DMS153 (cell line): ENCODE measurements at places on chromosomes 12 and 14.

DNA sequence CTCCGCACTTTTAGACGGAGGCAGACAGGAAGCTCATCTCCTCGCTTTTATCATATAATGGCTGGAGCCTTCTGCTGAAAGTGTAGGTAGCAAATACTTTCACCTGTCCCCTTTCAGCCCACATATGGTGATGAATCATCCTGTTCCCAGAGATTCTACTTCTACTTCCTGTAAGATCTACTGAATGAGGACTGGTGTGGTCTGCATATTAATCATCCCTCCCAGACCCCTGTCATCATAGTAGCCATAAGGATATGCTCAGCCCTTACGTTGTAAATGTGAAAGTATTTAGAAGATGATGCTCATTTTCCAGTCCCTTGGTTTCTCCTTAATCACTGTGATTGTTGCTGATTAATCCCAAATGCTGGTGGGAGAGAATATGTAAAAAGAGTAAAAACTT, 268.2 kb upstream of the GRIP1 start:
- DNase-seq = no peak

DNA sequence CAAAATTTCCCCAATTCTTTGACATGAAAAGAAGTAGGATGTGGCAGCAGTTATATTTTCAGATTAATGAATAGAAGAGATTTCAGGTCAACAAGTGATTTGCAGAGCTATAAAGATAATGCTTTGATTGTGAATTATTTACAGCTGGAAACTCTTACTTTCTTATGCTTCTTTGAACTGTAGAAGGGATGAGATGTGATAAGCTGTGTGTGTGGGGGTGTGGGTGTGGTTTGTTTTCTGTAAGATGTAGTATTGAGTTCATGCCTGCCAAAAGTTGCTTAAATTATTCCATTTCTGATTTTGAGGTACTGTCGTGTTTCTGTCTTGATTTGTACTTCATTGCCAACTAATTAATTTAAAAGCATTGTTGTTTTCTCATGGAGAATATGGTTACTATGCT, 22.7 kb downstream of the AEBP2 start:
- no peak for DNase-seq

GRCh38 chr12:22473212-22473611, 71.1 kb downstream of the C2CD5 start:
- no peak for DNase-seq

- DNase-seq = no peak
These were observed 39.4 kb downstream of the SH2B3 start for GRCh38 chr12:111444925-111445725.

DNA sequence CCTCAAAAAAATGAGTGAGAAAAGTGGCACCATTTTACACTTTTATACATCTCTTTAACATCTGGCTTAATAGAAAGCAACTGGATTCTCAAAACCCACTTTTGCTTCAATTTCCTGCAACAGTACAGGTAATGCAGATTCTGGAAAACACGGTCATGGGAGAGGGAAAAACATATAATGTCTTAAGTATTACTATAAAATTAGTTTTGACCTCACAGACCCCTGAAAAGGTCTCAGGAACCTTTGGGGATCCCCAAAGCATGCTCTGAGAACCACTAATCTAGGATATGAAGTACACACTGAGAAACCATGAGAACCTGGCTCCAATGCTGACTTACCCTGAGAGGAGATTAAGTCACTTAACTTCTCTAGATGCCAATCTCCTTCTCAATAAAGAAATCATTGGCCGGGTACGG, 64.7 kb downstream of the PPP2R5E start:
- DNase-seq = no peak

DNA sequence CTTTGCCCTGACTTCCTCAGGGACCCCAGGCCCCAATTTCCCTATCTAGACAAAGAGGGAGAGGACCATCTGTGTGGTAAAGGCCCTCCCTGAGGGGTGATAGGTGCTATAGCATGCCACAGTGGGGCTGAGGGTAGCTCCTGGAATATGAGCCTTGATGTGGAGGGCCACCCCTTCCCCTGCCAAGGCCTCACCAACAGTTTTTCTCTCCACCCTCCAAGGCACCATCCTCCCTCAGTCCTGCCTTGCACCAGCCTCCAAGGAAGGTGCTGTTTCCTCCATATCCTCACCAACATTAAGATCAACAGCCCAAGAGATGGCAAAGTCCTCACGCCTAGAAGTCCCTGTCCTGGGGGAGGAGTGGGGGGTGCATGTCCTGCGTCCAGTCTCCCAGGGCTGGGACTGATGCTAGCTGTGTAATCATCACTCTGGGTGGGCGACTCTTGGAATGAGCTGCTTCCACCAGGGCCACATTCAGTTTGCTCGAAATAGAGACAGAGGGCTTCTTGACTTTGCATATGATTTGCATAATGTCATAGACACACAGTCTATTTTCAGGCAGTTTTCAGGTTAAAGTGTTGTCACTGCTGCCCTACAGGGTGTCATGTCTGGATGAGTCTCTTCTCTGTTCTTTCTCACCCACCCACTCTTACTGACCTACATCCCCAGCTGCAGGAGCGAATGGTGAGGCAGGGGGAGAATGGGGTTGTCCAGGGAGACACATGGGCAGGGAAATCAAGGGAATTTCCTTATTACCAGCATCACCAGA, 17.4 kb downstream of the ACVRL1 start:
- no peak for DNase-seq

DNA sequence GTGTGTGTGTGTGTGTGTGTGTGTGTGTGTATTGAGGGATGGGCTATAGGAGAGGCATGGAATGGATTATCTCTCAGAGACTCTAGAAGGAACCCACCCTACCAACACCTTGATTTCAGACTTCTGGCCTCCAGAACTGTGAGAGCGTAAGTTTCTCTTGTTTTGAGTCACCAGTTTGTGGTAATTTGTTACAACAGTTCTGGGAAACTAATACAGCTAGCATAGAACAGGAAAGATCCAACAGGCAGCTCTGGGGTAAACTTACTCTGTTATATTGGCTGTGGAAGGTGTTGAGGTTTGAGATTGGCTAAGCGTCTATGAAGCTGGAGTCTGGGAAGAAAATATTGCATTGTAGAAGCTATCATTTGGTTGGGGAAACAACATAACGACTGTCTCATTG, 334.3 kb downstream of the AACS start:
- no peak for DNase-seq

DNA sequence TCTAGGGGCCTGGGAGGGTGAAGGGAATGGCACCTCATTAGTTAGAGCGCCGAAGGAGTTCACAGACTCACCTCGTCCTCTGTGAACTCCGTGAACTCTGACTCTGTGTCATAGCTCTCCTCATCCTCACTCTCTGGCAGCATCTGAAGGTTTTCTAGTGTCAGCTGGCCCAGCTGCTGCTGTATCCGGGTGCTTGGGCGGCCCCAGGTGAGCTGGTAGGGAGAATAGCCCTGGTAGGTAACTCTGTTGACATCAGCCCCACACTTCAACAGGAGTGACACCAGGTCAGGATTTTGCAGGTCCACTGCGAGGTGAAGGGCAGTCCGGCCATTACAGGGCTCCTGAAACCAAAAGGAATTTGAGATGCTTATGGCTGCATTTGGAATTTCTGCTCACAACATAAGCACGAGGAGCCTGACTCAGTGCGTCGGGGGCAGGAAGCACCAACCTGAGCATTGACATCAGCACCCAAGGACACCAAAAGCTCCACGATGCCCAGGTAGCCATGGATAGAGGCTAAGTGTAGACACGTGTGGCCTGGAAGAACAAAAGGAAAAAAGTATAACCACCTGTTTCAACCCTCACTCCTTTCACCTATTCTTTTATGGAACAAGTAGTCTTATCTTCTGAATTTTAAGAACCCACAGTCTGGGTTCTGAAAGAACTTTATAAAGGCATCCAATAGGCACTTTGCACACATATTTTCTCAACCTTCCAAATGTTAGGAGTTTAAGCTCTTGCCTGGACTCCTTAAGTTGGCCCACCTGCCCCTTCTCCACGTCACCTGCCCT, 2.0 kb downstream of the NFKBIA start:
- DNase-seq = no peak

GRCh38 chr12:126492181-126492580, 1426.9 kb downstream of the AACS start:
- DNase-seq = no peak

GRCh38 chr14:99415496-99416281, 65.0 kb downstream of the SETD3 start:
- DNase-seq = peak; percentile 60

DNA sequence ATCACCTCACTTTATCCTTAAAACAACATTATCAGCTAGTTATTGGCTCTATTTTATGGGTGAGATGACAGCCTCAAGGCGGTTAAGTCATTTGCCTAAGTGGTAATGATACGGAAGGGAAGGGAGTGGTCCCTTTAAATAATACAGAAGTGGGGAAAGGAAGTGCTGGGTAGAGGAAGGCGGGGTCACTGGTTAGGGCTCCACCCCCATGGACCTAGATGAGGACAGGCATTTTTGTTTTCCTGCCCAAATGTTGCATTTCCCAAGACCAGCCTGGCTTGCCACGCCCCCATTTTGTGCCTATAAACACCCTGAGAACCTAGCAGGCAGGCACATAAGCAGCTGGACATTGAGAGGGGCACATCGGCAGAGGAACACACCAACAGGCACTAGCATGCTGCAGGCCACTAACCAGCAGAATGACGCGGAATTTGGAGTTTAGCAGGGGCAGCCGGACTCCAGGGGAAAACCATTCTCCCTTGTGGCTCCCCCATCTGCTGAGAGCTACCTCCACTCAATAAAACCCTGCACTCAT, 100.9 kb downstream of the EPS8 start:
- DNase-seq = no peak

DNA sequence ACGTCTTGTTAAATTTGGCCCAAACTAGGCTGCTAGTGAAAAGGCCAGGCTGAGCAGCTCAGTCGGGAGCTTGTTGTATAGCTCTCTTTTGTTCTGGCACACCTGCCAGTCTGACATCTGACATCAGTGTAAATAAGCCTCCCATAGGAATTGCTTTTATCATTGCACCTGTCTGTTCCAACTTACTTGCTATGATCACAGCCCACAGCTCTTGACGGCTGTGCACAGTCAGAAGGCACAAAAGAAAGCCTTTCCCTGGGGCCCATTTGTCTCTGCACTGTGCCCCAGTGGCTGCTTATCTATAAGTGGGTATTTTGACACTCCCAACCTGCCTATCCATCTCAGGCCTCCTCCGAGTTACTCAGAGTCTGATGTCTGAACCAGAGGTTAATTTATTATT, 324.5 kb downstream of the NUAK1 start:
- peak; percentile 100 for DNase-seq

GRCh38 chr12:27014859-27015729, 910 bp upstream of the TM7SF3 start:
- no peak for DNase-seq

GRCh38 chr14:47210099-47210498, 465.3 kb downstream of the MDGA2 start:
- DNase-seq = no peak

DNA sequence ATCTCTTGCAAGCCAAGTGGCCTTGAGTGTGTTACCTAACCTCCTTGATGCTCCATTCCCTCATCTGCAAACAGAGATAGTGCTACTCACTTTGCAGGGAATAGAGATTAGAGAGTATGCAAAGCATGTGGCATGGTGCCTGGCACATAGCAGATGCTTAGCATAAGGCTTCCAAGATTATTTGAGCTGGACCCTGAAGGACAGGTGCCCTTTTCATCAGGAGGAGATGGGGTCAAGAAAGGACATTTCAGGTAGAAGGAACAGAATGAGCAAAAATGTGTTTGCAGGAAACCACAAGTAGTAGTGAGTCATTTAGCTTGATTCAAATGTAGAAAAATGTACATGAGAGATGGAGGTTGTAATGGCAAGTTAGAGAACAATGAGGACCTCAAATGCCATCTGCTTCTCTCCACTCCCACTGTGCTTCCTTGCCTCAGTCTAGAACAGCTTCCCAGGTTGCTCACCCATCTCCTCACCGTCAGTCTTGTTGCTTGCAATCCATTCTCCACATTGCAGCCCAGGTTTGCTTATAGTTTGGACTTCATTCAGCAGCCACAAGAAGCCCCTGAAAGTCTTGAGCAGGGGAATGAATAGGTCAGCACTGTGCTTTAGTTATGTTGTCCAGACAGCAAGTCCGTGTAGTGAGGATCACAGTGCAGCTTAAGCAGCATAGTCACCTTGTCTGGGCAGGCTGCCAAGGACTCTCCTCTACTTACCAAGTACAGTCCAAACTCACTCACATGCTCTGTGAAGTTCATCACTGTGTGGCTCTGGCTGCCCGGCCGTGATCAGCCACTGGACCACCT, 536.3 kb upstream of the CCDC196 start:
- no peak for DNase-seq

- no peak for DNase-seq
These were observed 28.5 kb downstream of the PRIMA1 start for GRCh38 chr14:93759719-93760307.

DNA sequence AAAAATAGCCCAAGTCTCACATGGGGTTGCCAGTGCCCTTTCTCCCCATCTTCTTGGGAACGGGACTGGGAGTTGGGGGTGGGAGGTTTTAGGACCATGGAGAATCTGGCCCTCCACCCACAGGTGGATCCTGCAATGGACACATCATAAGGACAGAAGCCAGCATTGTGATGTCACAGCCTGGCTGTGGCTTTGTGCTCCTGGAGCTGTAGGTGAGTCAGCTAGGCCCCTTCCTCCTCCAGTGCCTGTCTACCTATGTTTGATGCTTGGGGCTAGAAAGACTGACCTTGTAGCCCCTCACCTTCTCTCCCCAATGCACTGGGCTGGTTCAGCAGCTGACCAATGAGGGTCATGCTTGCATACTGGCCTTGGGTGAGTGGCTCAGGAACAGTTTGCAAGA, at the start of gene CCDC197:
CCDC197 (plus strand) TSS at position 220 of the 400 bp plus-strand sequence. CDS start 831 bp downstream, outside the sequence.
- DNase-seq = no peak

DNA sequence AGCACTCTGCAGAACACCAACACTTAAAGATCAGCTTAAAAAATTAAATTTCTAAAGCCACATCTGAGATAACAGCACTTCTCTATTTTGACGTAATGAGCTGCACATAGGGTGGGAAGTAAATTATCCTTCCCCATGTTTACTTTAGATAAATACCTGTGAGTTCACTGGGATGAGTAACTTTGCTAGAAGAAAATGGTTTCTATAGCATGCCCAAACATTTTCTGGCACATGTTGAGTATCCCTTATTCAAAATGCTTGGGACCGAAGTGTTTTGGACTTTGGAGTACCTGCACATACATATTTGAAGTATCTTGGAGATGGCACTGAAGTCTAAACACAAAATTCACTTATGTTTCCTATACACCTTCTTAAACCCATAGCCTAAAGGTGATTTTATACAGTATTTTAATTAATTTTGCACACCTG, 6.6 kb downstream of the SLC38A2 start:
- no peak for DNase-seq

- no peak for DNase-seq
These were observed 169.3 kb upstream of the PRICKLE1 start for GRCh38 chr12:42758806-42759205.

DNA sequence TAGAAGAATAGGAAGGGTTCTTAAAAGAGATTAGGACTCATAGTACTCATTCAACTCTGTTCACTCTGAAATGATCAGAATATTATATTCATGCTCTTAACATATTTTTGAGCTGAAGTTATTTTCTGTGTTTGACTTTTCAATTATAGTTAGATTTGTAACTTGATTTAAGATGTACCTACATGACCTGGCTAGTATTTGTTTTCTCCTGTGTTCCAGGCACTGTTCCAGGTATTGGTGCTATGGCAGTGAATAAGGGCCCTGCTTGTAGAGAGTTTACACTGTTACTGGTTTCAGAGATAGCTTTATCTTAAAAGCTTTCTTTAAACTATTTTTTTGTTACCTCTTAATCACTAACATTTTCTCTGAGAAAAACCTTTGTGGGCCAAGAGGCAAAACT, 19.1 kb upstream of the SLC17A8 start:
- no peak for DNase-seq
